ENCODE measurements at places on chromosomes 3 and 15.

DNA sequence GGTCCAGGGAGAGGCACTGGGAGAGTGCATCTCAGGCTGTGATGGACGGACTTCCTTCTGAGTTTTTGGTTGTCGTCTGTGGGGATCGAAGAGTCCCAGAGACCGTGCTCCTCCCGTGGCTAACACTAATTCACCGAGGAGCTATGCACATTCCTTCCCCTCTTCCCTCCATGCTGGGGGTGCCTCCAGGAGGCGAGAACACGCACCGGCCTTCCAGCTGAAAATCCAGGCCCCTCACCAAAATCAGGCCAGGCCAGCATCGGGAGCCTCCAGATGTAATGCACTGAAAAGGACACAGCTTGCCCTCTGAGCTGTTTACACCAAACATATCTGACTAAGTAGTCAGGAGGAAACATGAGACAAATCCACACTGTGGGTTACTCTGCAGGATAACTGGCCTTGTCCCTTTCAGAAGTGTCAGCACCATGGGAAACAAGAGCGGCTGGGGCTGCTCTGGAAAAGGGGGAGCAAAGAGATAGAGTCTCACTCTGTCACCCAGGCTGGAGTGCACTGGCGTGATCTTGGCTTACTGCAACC is 5.5 kb downstream of the RNU5B-1 start:
- no peak for DNase-seq

GRCh38 chr3:146222204-146223046 is 28.5 kb downstream of the PLSCR4 start:
- no peak for DNase-seq

GRCh38 chr15:85730001-85730820 is 64.5 kb downstream of the KLHL25 start:
- no peak for DNase-seq

GRCh38 chr3:101391413-101391950 is 71.1 kb upstream of the IMPG2 start:
- no peak for DNase-seq

DNA sequence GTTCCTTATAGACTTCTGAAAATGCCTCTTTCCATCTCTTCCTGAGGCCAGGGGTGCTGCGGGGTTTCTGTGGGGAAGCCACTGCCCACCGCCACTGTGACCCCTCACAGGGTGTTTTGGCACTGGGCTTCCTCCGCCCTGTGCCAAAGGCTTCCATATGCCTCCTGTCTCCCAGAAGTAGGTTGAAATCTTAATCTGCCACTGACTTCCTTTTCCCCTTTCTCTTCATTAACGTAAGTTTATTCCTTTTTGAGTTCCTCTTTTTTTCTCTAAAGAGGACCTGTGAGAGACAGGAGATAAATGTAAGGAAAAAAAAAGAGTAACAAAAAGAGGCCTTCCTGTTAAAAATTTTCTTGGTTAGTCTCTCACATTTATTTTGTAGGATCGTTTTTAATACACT is 220.5 kb downstream of the CTNNB1 start:
- no peak for DNase-seq

DNA sequence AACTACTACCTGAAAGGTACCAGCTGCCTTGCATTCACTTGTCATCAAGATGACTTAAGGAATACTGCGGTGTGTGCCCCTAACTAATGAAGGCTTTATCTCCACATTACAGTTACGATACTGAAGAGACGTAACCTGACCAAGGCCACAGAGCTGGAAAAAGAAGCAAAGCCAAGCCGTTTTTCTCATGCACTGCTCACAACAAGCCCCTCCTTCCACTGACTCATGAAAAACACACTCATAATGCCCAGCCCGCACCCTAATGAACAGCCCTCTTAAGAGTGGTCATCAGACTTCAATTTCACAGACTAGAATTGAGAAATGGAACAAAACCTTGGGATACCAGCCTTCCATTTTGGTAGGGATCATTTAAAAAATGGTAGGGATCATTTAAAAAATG is 11.6 kb downstream of the PSMD6 start:
- DNase-seq, result peak; percentile 52

DNA sequence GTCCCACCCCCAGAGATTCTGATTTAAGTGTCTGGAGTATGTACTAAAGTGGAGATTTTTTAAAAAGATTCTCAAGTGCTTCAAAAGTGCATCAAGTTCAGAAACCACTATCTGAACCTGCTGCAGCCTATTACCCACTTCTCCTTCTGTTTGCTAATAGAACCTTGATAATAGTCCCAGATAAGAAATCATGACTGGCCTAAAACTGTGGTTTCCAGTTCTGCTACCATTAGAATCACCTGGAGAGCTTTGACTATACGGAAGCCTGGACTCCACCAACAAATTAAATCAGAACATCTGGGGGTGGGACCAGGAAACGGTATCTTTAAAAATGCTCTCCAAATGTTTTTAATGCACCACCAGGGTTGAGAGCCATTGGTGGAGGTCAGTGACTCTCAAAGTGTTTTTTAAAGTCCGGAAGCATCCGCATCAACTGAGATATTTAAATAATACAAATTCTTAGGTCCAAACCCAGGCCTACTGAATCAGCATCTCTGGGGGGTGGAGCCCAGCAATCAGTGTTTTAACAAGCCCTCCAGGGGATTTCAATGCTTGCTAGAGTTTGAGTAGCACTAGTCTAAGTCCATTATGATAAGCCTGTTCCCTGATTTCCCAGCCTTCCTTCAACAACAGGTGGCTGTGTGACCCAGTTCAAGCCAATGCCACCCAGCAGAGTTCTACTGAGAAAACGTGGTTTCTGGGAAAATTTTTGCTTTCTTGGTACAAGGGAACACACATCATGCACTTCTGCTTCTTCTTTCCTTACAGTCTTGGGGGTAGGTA is 45.4 kb upstream of the TIPARP start:
- DNase-seq, result no peak

DNA sequence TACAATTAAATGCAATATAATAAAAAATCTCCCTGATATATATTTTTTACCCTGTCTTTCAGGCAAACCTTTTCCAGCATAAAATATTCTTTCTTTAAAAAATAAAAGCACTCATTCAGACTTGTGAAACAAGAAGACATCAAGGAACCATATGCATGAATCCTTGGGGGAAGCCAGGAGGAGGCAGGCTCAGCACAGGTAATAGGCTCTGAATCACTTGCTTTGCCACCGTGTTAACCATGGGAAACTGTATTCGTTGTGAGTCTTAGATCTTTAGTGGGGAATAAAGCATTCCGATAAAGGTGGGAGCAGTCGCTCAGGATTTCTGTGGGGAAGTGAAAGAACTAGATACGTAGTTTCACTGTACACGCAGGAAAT is 42.4 kb downstream of the FBN1 start:
- no peak for DNase-seq

- DNase-seq, result no peak
These were observed 373.8 kb upstream of the PROK2 start for GRCh38 chr3:72158639-72159326.

- no peak for DNase-seq
These were observed 24.4 kb downstream of the KLHL25 start for GRCh38 chr15:85770096-85771041.

DNA sequence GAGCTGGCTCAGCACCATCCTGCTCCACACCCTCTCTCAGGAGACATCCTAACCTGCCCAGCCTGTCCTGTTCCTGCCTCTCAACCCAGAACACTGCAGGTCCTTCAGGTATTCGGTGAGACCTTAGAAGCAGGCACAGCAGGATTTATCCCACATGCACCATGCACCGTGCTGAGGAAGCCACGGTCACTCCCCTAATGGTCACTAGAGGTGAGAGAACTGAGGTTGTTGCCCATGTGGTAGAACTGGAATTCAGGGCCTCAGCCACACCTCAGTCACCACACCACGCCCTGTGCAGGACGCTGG is 36.9 kb downstream of the APBA2 start:
- DNase-seq, result no peak

All from ovary (tissue), 10 donors.